Stimulated activated CD4-positive, alpha-beta T cell treated with anti-CD3 and anti-CD28 coated beads, Interleukin-12 subunit alpha, Interleukin-12 subunit beta, amount 100 ng/mL, for 4 hours (primary cell): ENCODE measurements at places on chromosomes 4 and X.
A peak's percentile ranks its signal among the peaks of the same experiment; 100 is the strongest.

DNA sequence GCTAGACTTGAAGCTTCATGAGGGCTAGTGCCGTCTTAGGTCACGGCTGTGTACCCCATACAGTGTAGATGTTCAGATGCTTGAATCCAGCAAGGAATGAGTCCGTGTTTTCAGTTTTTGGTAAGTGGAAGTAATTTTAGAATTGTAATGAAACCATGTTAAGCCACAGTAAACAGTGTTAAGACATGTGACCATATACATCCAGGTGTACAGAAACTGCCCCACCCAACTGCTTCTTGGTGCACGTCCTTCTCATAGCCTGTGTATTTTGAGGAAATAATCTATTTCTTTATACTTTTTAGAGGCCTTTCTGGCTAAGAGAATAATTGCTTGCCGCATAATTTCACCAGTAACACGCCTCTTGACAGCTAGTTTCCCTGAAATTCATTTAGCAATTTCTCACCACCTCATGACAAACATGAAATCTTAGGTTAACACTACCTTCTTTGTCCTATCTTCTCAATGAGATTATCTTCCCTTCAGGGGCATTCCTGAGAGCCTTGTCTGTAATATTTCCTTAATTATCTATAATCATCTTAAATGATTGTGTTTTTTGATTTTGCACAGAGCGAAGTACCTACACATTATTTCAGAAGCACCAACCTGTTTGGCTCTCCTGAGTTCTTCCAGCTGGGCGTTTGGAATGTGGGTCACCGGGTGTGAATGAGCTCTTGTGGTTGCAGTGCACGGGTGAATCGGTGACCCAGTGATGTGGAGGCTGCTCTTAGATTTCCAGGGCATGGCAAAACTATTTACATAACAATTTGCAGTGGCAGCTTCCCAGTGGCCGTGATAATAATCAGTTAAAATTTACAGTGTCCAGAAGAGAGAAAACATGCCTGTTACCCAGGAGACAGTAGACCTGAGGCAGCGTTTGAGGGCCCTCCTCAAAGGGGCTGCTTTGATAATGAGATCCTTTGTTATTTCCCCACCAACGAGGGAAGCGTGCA, 50.2 kb upstream of the TADA2B start:
- DNase-seq, result no peak

GRCh38 chrX:46686003-46686645, 72.8 kb downstream of the SLC9A7 start:
- DNase-seq, result peak; percentile 12

DNA sequence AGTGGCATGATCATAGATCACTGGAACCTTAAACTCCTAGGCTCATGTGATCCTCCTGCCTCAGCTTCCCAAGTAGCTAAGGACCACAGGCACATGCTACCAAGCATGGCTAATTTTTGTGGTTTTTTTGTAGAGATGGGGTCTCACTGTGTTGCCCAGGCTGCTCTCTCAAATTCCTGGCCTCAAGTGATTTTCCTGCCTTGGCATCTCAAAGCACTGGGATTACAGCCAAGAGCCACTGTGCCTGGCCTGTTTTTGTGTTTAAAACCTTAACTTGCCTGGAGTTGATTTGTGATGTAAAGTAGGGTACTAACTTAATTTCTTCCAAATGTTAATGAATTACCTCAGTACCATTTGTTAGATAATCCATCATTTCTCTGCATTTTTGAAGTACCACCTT, 22.3 kb downstream of the DLG3 start:
- DNase-seq, result no peak

- DNase-seq, result no peak
Measured at GRCh38 chr4:88136249-88136648, 22.2 kb downstream of the ABCG2 start.

DNA sequence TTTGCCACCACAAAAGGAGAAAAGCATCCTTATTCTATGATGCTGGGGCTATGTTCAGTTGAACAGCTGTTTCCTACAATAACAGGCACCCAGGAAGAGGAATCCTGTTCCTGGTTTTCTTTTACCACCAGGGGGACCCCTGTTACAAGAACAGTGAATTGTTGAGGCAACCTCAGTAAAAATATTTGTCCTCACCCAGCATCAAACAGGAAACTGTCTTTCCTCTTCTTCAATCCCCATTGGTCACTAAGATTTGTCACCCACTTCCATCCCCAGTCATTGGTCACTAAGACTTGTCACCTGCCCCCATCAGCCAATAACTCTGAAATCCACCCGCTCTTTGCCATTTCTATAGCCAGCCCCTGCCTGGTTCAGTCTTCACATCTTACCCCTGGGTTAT, 143.5 kb upstream of the GALNT7 start:
- DNase-seq, result no peak

DNA sequence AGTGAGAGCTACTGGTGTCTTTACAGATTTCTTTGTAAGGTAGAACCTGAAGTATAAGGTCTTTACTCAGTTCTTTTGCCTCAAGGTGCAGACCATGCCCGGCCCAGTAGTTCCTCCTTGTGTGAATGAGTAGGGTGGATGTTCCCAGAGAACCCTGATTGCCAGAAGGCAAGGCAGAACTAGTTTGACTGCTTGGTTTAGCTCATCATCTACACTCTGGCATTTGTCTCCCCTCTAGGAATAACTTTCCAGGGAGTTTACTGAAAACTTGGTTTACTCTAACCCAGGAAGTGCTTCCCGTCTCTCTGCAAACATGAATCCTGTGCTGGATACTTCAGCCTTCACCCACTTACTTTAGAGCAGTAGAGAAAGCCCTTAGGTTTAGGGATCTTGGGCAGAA, 29.1 kb downstream of the MCUB start:
- no peak for DNase-seq
